Stimulated activated CD4-positive, alpha-beta T cell treated with anti-CD3 and anti-CD28 coated beads, Interleukin-1b, Interleukin-23, amount 100 ng/mL, for 1 hour (primary cell): ENCODE measurements at places on chromosomes 7 and 10.
A peak's percentile ranks its signal among the peaks of the same experiment; 100 is the strongest.

DNA sequence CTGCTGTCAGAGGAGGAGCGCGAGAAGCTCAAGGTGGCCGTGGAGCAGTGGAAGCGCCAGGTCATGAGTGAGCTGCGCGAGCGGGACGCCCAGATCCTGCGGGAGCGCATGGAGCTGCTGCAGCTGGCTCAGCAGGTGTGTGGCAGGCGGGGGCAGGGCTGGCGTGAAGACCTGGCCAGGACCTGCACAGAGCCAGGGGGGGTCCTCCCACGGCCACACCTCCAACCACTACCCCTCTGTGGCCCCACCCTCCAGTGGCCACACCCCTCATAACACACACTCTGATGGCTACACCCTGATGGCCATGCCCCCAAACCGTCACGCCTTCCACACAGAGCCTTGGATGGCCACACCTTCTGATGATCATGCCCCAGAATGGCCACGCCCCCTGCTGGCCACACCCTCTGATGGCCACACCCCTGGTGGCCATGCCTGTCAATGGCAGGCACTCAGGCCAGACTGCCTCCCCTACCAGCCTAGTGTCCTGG lies 23.4 kb upstream of the DPYSL4 start:
- DNase-seq, result no peak

- no peak for DNase-seq
These were observed 1.3 kb upstream of the TAS2R38 start for GRCh38 chr7:141974831-141975230.

GRCh38 chr7:10192074-10192473 lies 781.6 kb upstream of the PHF14 start:
- no peak for DNase-seq

DNA sequence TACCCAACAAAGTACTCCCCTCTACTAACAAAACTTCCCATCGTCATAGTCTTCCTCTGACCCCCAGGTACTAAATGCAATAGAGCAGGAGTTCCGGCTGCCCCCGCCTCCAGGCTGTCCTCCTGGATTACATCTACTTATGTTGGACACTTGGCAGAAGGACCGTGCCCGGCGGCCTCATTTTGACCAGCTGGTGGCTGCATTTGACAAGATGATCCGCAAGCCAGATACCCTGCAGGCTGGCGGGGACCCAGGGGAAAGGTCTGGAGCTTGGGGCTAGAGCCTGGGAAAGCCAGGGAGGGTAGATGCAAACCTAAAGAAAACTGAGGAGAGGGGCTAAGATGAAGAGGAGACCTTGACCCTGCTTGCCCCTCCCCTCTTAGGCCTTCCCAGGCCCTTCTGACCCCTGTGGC lies 15.3 kb downstream of the EPHB6 start:
- DNase-seq, result no peak

DNA sequence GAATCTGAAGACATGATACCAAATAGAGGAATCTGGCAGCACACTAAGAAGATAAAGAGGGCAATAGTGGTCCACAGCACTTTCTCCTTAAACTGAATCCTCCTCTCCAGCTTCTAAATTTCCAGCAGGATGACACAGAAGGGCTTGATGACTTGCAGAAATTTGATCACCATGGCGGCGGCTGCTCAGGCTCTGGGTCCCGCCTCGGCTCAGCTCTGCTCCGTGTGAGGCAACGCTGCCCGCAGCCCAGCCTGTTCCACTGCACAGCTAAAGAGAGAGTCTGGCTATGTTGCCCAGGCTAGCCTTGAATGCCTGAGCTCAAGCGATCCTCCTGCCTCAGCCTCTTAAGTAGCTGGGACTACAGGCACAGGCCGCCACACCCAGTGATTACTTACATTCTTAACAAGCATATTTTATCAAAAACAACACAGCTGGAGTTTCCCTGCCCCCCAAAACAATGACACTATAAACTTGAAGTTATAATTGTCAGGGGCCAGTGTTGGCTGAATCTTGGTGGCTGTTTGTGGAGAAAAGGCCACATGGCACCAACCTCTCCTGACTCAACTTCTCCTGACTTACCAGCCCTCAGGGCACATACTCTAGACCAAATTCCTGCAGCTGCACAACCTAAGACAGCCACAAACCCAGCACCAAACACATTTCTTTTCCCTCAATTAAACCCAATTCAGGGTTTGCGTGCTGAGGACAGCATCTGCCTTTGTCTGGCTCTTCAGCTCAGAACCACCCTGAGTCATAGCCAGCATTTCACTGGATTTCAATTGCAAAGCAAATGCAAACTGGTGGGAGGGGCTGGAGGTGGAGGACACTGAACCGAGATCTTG lies 11.6 kb upstream of the TNPO3 start:
- no peak for DNase-seq

GRCh38 chr7:105600720-105601550 lies 19.6 kb upstream of the EFCAB10 start:
- no peak for DNase-seq

GRCh38 chr10:50552308-50552707 lies 71.4 kb downstream of the SGMS1 start:
- DNase-seq, result no peak

GRCh38 chr10:69492746-69493462 lies 41.6 kb downstream of the TSPAN15 start:
- no peak for DNase-seq

DNA sequence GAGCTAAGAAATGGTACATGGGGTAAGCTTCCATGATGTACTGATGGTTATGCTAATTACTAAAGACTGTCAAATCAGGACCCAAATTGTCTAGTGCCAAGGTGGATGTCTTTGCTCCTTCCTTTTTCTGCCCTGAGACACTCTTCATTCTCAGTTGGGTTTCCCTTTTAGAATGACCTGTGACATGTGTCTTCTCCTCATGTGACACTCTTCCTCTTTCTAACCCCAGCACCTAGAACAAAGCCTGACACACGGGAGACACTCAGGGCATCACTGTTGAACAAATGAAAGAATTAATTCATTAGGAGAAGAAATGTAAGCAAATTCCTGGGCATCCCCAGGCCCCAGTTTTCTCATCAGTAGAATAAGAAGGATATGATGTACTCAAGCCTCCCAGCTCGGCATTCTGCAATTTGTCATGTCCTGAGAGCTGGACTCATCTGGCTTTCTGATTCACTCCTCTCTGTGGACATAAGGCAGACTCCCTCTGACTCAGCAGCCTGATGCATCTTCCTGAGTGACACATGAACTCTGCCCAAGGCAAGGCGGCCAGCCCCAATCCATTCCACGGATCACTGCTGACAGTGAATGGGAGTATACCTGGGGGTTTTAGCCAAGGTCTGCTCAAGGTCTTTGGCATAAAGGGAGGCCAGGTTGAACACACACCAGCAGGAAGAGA lies 473.8 kb downstream of the KCNMA1 start:
- DNase-seq, result no peak

DNA sequence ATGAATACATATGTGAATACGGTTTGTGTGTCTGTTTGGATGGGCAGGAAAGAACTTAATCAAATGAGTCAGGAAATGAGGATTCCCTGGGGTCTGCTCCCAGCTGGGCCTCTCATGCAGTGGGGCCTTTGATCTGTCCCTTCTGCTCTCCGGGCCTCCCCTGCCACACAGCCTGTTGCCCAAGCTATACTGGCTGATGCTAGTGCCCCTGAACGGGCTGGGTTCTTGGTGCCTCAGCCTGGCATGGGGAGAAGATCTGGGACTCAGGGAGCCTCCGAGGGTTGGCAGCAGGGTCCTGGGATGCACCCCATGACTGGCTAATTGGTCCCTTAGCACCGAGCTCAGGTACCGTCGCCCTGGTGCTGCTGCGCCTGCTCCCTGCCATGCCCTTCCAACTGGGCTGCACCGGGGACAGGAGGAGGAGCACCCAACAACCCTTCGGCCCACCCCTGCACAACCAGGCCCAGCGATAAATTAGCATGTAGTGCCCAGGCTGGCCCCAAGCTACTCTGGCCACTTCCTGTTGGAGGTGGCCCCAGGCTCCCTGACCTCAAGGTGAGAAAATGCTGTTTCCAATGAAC lies 59.9 kb upstream of the DUSP5 start:
- DNase-seq, result no peak

- DNase-seq, result no peak
These were observed 56.8 kb upstream of the LANCL2 start for GRCh38 chr7:55308186-55308929.

DNA sequence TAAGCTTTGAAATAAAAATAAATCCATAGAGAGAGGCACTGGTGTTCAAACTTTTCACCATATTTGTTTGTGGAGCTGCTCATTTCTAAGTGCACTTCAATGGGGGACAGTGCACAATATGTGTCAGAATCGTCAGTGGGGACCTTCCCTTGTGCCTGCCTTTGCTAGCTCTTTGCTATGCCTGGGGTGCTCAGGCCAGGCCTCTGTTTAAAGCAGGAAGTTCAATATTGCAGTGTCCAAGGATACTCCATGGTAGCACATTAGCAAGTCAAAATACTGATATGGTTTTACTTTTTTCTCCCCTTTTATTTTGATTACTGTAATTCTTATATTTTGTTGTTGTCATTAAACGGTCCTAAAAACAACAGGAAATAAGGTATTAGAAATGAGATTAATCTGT lies 113.4 kb downstream of the POU6F2 start:
- no peak for DNase-seq

DNA sequence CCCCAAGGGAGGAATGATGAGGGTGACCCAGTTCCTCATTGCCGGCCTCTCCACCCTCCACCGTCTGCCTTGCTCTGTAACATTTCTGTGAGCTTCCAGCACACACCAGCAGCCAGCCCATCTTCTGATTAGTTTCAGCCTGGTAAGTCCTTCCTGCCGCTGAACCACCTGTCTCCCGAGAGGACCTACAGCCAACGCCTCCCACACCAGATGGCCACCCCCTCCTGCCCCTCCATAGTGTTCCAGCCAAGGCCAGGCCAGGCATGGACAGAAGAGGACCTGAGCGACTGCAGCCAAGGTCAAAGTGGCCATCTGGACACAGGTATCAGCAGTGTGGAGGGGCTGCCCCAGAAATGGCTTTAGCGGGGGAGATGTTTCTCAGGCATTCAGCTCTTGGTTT lies 170.7 kb upstream of the CTBP2 start:
- no peak for DNase-seq

GRCh38 chr10:123146894-123147634 lies 872 bp upstream of the HMX2 start:
- DNase-seq, result no peak

DNA sequence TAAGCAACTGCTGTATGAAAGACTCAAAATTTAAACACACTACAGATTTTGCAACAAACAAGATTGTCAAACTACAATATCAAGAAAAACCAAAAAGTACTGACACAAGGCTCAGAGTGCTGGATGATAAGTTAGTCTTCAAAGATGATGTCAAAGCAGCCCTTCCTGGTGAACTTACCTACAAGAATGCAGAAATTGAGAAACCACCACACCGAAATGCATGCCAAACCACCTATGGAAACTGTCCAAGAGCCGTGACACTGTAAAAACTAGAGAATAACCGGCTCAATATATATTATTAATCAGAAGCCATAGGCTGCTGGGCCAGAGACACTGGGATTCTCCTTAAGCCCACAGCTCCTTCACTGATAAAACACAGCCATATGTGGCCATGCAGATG lies 25.3 kb downstream of the DENND11 start:
- DNase-seq, result no peak

DNA sequence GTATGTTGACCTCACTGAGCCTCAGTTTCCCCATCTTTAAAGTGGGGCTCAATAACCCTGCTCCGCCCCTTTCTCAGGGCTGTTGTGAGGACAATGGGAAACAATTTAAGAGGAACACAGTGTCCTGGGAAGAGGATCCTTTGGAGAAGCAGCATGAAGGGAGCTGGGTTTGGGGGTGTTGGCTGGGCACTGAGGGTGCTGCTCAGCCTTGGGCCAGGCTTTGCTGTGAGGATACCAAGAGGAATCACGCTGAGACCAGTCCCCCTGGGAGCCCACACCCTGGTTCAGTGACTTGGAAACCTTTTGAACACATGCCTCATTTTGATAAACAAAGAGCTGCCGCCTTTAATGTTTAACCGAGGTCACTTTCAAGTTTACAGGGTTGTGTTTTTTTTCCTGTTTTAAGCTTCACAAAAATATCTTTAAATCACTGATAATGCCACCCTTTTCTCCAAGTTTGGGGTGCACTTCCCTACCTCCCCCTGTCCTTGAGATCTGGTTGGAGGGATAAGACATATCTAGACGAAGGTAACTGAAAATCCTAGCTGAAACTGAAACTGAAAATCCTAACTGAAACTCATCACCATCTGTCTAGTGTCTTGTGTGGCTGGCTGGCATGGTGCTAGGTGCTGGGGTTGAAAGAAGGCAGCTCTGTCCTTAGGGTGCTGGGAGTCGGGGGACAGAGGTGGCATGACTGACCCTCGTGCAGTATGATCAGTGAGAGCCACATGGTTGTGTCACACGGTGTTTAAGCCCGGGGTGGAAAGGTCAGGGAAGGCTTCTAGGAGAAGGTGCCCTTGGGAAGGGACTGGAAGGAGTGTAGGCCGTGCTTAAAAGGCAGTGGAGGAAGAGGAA lies 27.7 kb downstream of the ZNF775 start:
- DNase-seq, result no peak

- DNase-seq, result no peak
These were observed 730 bp upstream of the RASSF4 start for GRCh38 chr10:44958898-44959246.

- DNase-seq, result no peak
These were observed 13.3 kb upstream of the PDCD4 start for GRCh38 chr10:110858297-110858934.

DNA sequence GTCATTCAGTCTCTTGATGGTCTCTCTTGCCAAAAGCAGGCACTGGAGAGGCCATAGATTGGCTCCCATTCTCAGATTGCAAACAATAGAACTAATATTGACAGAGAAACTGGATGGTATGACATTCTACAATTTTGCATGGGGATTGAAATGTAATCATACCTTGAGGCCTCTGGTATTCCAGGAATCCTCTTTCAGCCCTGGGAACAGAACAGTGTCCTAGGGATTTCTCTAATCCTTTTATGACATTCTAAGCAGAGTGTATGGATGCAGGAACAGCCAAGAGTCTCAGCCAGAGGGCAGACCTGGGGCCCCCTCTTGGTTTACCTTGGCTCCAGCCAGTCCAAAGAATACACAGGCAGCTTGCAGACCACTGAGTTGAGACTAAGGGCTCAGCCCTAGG lies 206.4 kb downstream of the KCNMA1 start:
- no peak for DNase-seq

- DNase-seq, result no peak
These were observed 18.7 kb downstream of the PKD2L1 start for GRCh38 chr10:100311298-100311697.

GRCh38 chr7:130896898-130897514 lies 163.0 kb upstream of the KLF14 start:
- DNase-seq, result peak; percentile 46

GRCh38 chr7:123977081-123977480 lies 52.0 kb downstream of the SPAM1 start:
- DNase-seq, result no peak

DNA sequence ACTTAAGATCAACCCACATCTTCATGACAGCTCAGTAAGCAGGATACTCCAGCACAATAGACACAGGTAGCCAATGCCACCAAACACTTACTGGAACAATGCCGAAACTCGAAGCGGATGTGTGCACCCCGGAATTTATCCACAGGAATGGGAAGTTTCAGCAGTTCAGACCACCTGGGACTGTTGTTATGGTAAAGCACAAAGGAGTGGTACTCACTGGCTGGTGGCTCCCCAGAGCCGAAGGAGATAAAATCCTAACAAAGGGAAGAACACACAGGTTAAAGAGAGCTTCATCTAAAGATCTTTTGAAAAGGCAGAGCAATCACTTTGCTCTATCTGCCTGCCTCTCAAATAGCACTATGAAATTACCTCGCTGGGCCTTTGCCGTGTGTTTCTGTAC lies 305.9 kb downstream of the DOCK4 start:
- DNase-seq, result no peak

- no peak for DNase-seq
These were observed 134.6 kb upstream of the TRIM24 start for GRCh38 chr7:138325434-138325833.
